ENCODE measurements at places on chromosomes 1 and 21. TPM values are rescaled to one million over a fixed set of nuclear protein-coding genes. Genes with fewer than 3 reads are reported as not detected.

GRCh38 chr1:20058531-20058930 is 11.5 kb upstream of the PLA2G5 start:
- DNase-seq = peak; percentile 12

DNA sequence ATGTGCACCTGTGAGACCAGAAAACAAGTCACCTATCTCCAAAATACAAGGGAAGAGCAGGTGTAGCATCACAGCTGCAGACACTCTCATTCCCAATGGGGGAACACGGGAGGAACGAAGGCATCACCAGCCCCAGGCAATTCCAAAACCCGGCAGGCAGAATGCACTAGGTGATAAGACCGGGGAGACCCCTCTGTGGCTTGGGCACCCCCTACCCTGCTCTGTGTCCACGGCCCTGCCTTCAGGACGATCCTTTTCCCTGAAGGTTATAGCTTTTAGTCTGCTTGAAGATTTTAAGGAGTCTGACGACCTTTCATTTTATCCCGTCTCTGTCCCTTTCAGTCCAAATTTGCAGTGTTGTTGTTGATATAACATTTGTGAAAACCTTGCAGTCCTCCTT is 19.2 kb downstream of the TRPM2 start:
- DNase-seq = no peak

CTTNBP2NL gene
- total RNA-seq = 41.5 TPM

GRCh38 chr21:22244516-22244915 is 1246.3 kb downstream of the NCAM2 start:
- DNase-seq = peak; percentile 25

DNA sequence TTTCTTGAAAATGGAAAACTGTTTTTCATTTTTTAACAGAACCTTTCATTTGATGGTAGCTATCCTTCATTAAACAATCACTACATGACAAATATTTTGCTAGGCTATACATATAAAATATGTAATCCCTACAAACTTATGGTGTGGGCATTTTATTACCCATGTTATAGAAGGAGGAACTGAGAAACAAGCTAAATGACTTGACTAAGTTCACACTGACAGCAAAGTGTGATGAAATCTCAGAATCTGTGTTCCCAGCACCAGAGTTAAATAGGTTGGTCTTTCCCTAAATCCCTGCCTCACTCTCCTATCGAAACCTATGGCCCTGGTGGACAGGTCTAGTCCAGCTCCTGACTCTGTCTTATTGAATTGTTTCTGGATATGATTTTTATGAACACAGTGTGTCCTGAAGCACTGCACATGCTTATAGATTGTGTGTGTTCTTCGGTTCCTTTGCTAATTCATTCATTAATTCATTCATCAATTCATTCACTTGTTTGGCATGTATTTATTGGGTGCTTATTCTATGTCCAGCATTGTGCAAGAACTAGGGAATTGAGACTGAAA is 301.0 kb downstream of the GRIK1 start:
- DNase-seq = no peak

Data from stomach (tissue), 19 donors.